ENCODE measurements at places on chromosomes 7 and 10.
A peak's percentile ranks its signal among the peaks of the same experiment; 100 is the strongest.

- DNase-seq: no peak
Measured at GRCh38 chr10:16182144-16182543, 254.7 kb upstream of the PTER start.

DNA sequence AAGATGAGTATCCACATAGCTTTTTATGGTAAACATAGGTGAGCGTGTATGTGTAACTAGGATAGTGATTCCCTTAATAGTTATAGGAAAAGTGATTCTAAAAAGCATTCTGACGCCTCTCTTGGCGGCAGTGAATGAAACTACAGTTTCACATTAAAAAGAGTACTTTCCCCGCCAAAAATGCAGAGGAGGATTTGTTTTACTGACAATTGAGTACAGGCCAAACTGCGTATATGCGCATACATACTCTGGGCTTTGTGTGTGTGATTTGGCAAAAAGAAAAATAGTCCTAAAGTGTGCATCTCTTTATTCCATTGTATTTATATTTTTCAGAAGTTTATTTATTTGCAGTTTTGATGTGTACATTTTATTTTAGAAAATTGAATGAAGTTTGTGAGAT lies 10.3 kb downstream of the CUL1 start:
- DNase-seq: no peak

GRCh38 chr7:5703572-5704533 lies 77.6 kb downstream of the RNF216 start:
- DNase-seq: no peak

DNA sequence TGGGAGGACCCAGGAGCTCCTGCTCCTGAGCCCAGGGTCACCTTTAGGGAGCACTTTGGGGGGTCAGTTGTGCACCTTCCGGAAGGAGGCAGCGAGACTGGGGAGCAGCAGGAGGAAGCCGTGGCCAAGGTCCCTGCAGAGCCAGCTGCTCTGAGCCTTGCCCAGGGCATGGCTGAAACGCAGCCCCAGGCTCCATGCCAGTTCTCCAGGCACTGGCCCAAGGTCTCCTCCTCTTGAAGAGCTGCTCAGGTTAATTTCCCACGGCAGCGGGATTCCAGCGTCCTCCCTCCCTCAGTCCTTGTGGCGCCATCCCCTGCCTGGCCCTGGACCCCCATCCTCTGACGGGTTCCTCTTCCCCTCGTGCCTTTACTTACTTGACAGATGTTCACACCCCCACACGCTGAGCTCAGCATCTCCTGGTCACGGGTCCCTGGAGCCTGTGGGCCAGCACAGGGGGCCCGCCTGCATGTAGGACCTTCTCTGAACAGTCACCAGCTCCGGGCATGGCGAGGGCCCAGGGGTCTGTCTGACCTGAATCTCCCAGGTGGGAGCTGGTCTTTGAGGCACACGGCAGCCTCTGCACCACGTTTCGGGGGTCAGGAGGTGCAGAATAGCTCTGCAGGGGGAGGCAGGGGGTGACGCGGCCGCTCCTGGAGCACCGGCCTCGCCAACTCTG lies 16.7 kb upstream of the CFAP46 start:
- peak; percentile 74 for DNase-seq

GRCh38 chr7:47441796-47442604 lies 139.9 kb downstream of the TNS3 start:
- no peak for DNase-seq

- no peak for DNase-seq
Measured at GRCh38 chr10:79081353-79082034, 12.7 kb downstream of the ZMIZ1 start.

DNA sequence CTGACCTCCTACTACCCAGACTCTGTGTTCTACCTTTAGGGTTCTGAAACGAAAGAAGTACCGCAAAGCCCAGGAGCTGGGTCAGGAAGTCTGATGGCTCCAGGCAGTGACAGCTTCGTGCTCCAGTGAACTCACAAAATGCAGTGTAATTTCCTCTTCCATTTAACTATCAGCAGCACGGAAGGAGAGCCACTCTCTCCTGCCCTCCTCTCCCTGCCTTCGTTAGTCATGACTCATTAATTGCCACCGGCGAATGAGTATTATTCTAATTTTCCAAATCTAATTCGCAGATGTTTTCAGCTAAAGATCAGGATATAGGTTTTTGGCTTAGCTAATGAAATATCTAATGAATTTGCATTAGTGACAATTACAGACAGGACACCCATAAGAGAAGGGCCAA lies 1262.0 kb downstream of the TYW1 start:
- no peak for DNase-seq

GRCh38 chr10:474406-474805 lies 215.1 kb downstream of the DIP2C start:
- DNase-seq: no peak

DNA sequence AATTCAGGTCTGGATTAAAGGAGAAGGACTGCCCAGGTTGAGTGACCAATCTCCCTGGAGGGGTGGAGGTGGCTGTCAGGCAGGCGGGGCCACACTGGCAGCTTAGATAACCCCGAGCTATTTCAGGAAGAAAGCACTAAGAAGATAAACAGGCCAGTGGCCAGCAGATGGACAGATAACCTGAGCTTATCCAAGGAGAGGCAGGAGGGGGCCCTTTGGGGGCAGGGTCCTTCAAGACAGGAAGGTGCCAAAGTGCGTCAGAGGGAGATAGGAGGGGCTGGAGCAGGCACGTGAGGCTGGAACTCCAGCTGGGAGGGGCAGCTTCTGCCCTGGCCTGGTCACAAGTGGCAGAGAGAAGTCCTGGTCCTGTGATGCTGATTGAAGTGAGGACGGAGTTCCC lies 29.8 kb upstream of the PODXL start:
- no peak for DNase-seq

GRCh38 chr7:6558837-6559236 lies 7.6 kb upstream of the GRID2IP start:
- DNase-seq: no peak

DNA sequence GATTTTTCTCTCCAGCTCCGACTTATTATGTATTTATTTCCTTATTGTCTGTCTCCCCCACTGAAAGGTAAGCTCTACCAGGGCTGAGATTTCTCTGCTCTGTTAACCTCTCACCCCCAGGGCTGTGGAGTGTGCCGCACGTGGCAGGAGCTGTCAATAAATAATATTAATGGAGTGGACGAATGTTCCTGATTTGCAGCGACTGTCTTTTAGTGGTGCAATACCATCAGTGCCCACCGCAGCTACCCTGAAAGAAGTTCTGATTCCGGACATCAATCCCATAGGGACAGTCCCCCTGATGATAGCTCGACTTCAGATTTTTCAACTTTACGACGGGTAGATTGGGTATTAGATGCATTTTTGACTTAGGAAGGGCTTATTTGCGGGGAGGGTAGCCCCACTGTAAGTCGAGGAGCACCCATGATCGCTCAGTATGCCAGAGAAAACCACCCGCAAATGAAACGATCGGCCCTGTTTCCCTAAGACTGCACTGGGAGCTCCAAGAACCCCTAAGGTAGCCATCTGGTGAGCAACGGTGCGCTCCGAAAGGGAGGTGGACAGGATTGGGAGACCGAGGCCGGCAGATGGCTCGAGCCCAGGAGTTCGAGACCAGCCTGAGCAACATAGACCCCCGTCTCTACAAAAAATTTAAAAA lies 986 bp upstream of the PPP2R2D start:
- peak; percentile 72 for DNase-seq

GRCh38 chr7:158286210-158286609 lies 301.4 kb downstream of the PTPRN2 start:
- no peak for DNase-seq

GRCh38 chr7:133931053-133931452 lies 196.1 kb upstream of the LRGUK start:
- no peak for DNase-seq

GRCh38 chr10:71205468-71205867 lies 6.9 kb upstream of the UNC5B start:
- no peak for DNase-seq

DNA sequence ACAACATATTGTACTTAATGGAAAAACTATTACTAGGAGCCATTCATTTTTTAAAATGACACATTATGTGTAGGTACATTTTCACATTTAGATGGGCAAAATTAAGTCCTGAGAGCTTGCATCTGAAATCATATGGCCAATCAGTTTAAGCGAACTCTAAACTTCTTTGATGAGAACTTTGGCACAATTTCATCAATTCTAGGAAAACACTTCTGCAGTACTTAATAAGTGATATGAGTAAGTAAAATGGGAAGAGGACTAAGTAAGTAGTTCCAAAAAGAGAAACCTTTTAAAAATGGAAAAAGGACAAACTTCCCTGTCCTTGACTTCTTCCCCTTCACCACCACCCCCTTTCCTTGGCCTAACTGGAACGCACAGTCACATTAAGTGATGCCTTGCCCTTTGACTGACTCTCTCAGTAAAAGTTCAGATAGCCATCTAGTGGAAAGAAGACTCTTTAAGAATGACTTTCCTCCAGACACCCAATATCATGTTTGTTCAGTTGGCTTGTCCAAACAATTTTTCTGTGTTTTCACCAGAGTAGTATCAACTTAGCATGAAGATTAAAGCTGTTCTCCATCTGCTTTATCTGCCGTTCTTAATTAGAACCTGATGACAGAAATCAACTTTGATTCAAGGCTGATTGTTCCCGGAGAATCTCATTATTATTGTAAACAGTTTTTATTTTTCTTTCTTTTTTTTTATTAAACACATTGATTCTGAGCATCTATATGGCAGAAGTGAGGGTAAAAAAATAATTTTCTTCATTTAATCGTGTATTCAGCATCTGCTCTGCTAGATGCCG lies 45.1 kb downstream of the CNNM2 start:
- no peak for DNase-seq

- peak; percentile 33 for DNase-seq
Measured at GRCh38 chr7:66683770-66684123, 55.1 kb downstream of the KCTD7 start.

- no peak for DNase-seq
Measured at GRCh38 chr7:3294432-3295100, 6.5 kb upstream of the SDK1 start.

- DNase-seq: no peak
Measured at GRCh38 chr10:88895250-88895649, 15.2 kb downstream of the STAMBPL1 start.

DNA sequence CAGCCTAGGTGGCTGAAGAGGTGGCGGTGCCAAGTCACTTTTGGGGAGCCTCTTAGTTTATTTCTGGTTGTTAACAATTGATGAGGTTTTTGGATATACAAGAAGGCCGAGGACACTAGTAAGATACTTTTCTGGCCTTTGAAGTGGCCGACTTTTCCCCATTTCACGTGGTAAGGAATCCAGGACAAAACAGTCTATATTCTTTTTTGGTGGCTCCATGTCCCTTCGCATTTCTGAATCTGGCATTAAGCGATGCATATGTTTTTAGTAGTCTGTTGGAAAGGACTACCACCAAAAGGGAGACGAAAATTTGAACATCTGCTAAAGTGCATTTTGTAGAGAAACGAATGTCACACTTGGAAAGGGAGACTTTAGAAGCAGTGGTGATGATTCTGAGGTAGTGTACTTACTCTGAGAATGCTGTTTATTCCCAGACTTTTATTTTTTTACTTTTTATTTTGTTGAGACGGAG lies 1.5 kb downstream of the MLLT10 start:
- DNase-seq: no peak

GRCh38 chr7:83947260-83947659 lies 247.3 kb downstream of the SEMA3A start:
- DNase-seq: no peak

DNA sequence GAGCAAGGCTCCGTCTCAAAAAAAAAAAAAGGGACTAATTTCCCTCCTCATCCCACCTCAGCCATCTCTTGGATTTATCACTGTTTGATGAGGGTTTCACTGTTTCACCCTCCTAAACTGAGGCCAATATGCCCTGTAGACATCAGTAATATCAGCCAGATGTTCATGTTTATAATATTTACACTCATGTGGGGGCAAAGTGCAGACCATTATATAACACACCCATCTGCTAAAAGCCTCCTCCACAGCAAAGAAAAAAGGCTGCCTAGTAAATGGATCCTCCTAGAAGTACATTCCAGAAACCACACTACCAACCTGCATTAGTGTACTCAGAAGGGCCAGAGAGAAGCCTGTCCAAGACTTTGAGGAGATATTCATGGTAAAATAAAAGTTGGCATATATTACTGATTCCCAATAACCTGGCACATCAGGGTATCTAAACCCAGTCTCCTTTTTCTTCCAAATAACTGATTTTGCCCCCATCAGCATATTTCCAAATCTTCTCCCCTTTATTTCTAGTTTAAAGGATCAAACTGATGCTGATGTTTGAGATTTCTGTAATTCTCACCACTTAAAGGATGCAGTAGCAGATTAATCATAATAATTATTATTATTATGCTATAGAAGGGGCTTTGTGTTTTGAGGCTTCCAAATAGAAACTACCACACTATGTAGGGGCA lies 55.1 kb downstream of the LGI1 start:
- no peak for DNase-seq

DNA sequence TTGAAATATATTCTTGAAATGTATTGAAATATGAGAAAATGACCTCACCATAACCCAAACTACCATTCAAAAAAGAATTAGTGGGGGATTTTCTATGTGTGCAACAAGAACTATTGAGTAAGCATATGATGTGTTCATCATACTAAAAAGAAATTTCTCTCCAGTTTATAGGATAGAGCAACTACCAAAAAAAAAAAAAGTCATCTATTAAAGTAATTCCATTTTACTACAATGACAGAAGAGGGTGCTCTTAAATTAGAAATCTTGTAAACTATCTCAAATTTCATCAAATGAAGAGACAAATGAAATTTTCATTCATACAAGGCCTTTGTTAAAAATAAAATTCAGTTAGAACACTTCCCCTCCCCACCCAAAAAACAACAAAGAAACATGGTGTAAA lies 195.4 kb upstream of the PLXDC2 start:
- no peak for DNase-seq

DNA sequence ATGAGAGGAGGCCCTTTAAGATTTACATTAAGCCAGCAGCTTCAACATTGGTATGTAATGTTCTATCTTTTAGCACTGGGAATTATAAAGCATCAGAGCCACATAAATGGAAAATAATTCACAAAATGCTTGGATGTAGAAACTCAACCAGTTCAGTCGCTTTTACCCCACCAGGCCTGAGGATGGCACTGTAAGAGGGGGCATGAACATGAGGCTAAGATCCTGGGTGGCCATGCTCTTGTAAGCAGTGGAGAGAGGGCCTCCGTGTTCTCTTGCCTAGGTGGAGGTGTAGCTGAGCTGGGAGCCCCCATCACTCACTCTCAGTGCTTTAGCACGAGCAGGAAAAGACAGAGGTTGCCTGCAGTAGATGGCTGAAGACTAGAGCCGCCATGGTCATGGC lies 238.8 kb downstream of the FANK1 start:
- DNase-seq: no peak
